WTC11 (cell line): ENCODE measurements at places on chromosomes 5 and 9. TPM values are rescaled to one million over a fixed set of nuclear protein-coding genes. Genes with fewer than 3 reads are reported as not detected.

The ECM2 gene
- not detected in 3 replicates for total RNA-seq

The CERT1 gene
- total RNA-seq: 48.5 to 50.8 TPM (median 49.0 TPM) in 3 replicates

The ANKRD31 gene
- total RNA-seq: 0.09 to 0.18 TPM (median 0.09 TPM) in 3 replicates

The PCDHB6 gene
- total RNA-seq: 0.23 to 0.37 TPM (median 0.24 TPM) in 3 replicates

The ASS1 gene
- total RNA-seq: 71.0 to 95.7 TPM (median 74.2 TPM) in 3 replicates

The SLC6A18 gene
- not detected in 3 replicates for total RNA-seq

The CNTFR gene
- total RNA-seq: 8.7 to 18.0 TPM (median 9.9 TPM) in 3 replicates

The FBP2 gene
- total RNA-seq: not detected in 3 replicates

The ACTBL2 gene
- not detected in 3 replicates for total RNA-seq

The ACOT12 gene
- 0.16 TPM in 1 of 3 replicates, not detected in the others for total RNA-seq

The LCN15 gene
- 0.52 to 1.0 TPM (median 0.96 TPM) in 3 replicates for total RNA-seq

The ARL14EPL gene
- total RNA-seq: not detected in 3 replicates

The LHX6 gene
- 0.71 to 1.5 TPM (median 1.5 TPM) in 3 replicates for total RNA-seq

The MLANA gene
- not detected in 3 replicates for total RNA-seq

The GFI1B gene
- 0.41 to 0.78 TPM (median 0.77 TPM) in 3 replicates for total RNA-seq

The SH3RF2 gene
- 0.83 to 1.6 TPM (median 0.98 TPM) in 3 replicates for total RNA-seq

The KCTD16 gene
- 0.20 to 0.73 TPM (median 0.34 TPM) in 3 replicates for total RNA-seq

The SLC6A3 gene
- 0.53 to 0.74 TPM (median 0.64 TPM) in 3 replicates for total RNA-seq

The PCDHGB7 gene
- 10.5 to 11.2 TPM (median 10.7 TPM) in 3 replicates for total RNA-seq

The IFNB1 gene
- not detected in 3 replicates for total RNA-seq

The DCP2 gene
- 186 to 207 TPM (median 191 TPM) in 3 replicates for total RNA-seq

The UGT3A1 gene
- 2.0 to 2.7 TPM (median 2.1 TPM) in 3 replicates for total RNA-seq

The OR1L6 gene
- total RNA-seq: not detected in 3 replicates

The AIF1L gene
- total RNA-seq: 103 to 109 TPM (median 106 TPM) in 3 replicates

The PHYKPL gene
- total RNA-seq: 30.9 to 41.7 TPM (median 31.7 TPM) in 3 replicates

The AJM1 gene
- total RNA-seq: 1.6 to 1.7 TPM (median 1.6 TPM) in 3 replicates

The SLC25A48 gene
- 0.76 to 1.1 TPM (median 1.1 TPM) in 3 replicates for total RNA-seq

The LECT2 gene
- total RNA-seq: not detected in 3 replicates

The CNTNAP3 gene
- total RNA-seq: 4.6 to 7.9 TPM (median 4.8 TPM) in 3 replicates

The FOXD4L3 gene
- not detected in 3 replicates for total RNA-seq

The TMEM215 gene
- total RNA-seq: 0.21 to 0.34 TPM (median 0.31 TPM) in 3 replicates

The NR5A1 gene
- 0.39 to 0.77 TPM (median 0.60 TPM) in 3 replicates for total RNA-seq

The CMBL gene
- 26.7 to 34.0 TPM (median 27.7 TPM) in 3 replicates for total RNA-seq

The KIF24 gene
- total RNA-seq: 3.8 to 4.5 TPM (median 4.3 TPM) in 3 replicates

The TAS2R1 gene
- not detected in 3 replicates for total RNA-seq

The IDNK gene
- 0.50 to 0.78 TPM (median 0.69 TPM) in 3 replicates for total RNA-seq

The SLCO4C1 gene
- total RNA-seq: 5.4 to 6.2 TPM (median 6.0 TPM) in 3 replicates

The TIMD4 gene
- 0.13 TPM in 1 of 3 replicates, not detected in the others for total RNA-seq

The PCDHB14 gene
- 2.6 to 3.5 TPM (median 2.8 TPM) in 3 replicates for total RNA-seq

The GRHPR gene
- total RNA-seq: 80.7 to 103 TPM (median 102 TPM) in 3 replicates

The ZNF608 gene
- 40.6 to 44.4 TPM (median 43.8 TPM) in 3 replicates for total RNA-seq

The CATSPER3 gene
- total RNA-seq: 0.34 to 0.44 TPM (median 0.37 TPM) in 3 replicates

The SPOCK1 gene
- 13.2 to 15.8 TPM (median 15.2 TPM) in 3 replicates for total RNA-seq

The HRH2 gene
- total RNA-seq: 9.3 to 12.7 TPM (median 12.2 TPM) in 3 replicates

The C9 gene
- 0.07 to 0.25 TPM (median 0.21 TPM) in 3 replicates for total RNA-seq

The CSF2 gene
- total RNA-seq: 0.25 TPM in 1 of 3 replicates, not detected in the others

The GMCL2 gene
- total RNA-seq: not detected in 3 replicates

The ITGA1 gene
- total RNA-seq: 4.1 to 6.5 TPM (median 4.6 TPM) in 3 replicates

The FRRS1L gene
- 0.71 to 1.1 TPM (median 1.0 TPM) in 3 replicates for total RNA-seq

The C9orf50 gene
- 0.11 TPM in 1 of 3 replicates, not detected in the others for total RNA-seq
